ENCODE measurements at places on chromosomes 4 and X.

DNA sequence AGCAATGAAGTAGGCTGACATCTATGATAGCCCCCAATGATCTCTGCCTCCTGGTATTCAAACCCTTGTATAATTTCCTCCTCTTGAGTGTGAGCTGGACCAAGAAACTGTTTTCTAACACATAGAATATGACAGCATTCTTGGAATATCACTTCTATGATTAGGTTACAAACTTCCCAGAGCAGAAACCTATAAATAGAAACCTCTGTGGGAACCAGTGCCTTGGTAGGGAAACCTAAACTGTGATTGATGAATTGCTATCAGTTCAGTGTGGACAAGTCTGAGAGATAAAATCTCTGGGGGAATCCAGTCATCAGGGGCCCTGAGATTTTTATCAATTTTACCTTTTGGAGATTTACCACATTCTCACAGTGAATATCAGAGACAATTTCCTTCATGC lies 756.5 kb upstream of the AGA start:
- no peak for DNase-seq

DNA sequence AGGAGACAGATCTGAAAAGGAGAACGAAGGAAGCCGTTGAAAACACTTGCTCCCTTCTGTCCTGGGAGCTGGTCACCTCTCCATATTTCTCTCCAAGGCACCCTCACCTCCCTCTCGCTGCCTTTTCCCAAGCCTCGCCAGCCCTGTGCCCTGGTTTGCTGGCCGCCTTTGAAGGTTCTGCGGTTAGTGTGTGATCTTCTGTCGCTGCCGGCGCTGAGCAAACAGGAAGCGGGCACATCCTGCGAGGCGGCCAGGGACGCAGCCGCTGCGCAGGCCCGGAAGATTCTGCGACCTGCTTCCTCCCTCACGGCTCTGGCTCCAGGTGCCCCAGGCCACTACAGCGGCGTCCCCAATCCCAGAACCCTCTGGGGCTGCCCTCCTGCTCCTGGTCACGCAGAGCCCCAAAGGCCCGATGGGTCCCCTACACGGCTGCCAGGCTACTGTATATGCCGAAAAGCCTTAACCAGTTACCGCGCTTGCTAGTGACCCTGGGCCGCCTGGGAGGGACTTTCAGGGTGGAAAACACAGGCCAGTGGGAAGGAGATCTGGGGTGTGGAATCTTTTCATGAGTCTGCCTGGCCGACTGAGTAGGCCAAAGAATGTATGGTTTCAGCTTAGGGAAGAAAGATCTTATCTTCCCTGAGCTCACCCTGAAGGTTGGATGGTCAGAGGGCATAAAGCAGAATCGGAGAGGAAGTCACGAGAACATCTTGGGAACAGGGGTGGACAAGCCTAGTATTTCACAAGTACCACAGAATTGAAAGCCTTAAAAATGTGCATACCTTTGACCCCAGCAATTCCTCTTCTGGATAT lies 2.3 kb upstream of the SASH3 start:
- peak; percentile 89 for DNase-seq

GRCh38 chr4:111923786-111924185 lies 221.5 kb upstream of the FAM241A start:
- DNase-seq: no peak

GRCh38 chrX:45421806-45422205 lies 221.1 kb upstream of the DIPK2B start:
- no peak for DNase-seq

DNA sequence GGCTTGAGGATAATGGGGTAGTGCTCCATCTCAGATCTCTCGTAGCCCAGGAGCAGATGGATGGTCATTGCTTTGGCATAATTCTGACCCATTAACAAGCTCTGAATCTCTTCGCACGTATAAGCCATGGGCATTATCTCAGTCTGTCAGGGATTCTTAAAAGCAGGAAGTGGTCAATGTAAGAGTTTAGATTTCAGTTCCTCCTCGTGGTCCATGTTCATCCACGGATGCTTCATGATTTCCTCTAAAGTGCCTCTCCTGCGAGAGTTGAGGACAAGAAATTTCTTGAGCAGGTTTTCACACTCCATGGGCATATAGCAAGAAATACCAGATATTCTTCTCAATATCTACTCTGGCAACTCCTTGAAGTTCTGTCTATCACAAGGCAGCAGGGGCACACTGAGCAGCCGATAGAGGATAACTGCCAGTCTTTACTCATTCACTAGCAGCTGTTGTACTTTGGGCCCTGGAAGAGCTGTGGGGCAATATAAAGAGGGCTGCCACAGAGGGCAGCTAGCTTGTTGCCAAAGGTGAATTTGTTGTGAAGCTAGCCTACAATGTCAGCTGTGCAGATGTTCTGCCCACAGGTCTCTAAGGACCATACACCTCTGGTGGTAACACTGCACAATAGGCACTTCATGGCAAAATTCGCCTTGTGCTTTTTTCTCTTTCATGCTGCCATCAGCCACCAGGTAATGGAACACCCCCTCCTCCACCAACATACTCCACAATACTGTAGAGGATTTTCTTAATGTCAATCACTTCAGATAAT lies 52.0 kb upstream of the WDR17 start:
- DNase-seq: peak; percentile 11

DNA sequence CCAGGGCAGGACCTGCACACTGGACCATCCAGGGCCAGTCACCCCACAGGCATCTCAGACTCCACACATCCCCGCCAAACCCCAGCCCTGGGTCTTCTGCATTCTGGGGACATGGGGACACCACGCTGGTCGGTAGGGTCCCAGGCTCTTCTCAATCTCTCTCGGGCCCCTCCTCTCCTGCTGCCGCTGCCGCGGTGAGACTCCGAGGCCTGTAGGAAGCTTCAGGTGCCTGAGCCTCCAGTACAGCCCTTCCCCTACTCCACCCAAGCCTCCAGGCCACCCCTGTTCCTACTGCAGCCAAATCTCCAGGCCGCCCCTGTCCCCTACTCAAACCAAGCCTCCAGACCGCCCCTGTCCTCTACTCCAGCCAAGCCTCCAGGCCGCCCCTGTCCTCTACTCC lies 5.5 kb upstream of the ASMT start:
- no peak for DNase-seq

DNA sequence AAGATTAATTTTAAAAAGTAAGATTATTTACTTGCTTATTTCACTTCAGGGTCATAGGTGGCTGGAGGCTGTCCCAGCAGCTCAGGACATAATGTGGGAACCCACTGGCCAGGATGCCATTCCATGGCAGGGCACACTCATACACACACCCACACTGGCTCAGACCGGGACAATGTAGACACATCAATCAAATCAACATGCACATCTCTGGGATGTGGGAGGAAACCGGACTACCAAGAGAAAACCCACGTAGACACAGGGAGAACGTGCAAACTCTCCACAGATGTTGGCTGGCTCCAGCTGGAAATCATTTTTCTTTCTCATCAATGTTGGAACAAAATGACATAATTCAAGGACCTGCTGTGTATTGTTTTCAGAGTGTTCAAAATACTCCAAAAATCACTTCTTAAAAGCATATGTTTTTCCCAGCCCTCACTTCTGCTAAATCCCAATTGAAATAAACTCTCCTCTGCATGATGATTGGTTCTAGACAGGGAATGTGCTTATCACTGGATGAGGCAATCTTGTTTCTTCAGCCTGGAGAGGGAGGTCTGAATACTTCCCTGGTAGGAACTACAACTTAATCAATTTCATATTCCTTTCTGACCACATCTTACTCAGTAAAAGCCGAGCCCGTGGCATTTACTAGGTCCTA lies 18.6 kb upstream of the CPE start:
- no peak for DNase-seq

- DNase-seq: no peak
Measured at GRCh38 chrX:143634309-143634662, 1.6 kb downstream of the SLITRK4 start.

DNA sequence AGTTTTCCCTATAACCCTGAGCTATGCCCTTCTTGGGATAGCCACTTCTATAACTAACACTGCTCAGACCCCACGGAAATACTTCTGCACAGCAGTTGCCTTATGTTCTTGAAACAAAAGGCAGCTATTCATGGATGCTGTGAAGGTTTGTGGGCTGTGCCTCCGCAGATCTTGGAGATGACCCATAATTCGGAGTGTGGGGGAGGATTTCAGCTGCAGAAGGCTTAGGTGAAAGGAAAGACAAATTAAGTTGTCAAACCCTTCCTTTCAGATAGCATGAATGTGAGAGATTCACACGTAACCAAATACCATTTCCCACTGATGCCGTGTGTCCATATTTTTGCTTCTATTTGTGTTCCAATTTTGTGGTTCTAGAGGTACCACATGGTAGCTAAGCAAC lies 38.1 kb upstream of the NYX start:
- no peak for DNase-seq

- peak; percentile 75 for DNase-seq
Measured at GRCh38 chr4:15729910-15730533, 27.2 kb downstream of the BST1 start.

GRCh38 chr4:111890412-111890811 lies 254.8 kb upstream of the FAM241A start:
- no peak for DNase-seq

GRCh38 chr4:114911111-114911510 lies 202.3 kb downstream of the NDST4 start:
- no peak for DNase-seq

DNA sequence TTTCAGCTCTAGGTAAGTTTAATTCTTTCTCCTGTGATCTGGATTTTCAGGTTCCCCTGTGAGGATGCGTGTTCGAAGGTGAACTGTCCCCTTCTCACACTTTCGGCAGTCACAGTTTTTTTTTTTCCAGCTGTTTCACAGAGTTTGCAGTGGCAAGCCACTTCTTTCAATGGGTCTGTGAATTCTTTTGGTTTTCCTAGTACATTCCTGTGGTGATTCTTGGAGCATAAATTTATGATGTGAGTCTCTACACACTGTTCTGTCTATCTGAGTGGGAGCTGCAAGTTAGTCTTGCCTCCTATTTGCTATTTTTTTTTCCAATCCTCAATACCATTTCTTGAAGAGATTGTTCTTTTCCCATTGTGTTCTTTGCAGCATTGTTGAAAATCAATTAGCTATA lies 595.5 kb downstream of the RAPGEF2 start:
- no peak for DNase-seq

DNA sequence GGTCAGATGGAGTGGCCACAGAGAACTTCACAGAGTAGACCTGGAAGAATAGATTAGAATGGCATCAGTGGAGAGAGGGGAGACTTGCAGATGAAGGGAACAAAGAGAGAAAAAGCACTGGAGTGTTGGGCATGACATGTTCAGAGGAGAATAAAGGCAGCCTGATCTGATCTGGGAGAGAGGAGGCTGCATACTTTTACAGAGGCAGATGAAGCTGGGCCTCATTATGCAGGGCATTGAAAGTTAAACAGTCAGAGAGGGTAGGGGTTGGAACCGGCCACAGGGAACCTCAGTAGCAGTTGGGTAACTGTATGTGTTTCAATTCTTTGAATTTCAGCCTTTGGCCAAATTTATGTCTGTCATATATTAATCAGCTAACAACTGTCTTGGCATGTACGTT lies 61.2 kb downstream of the SH3BGRL start:
- DNase-seq: no peak

GRCh38 chrX:8627796-8628195 lies 104.1 kb downstream of the ANOS1 start:
- DNase-seq: peak; percentile 57

DNA sequence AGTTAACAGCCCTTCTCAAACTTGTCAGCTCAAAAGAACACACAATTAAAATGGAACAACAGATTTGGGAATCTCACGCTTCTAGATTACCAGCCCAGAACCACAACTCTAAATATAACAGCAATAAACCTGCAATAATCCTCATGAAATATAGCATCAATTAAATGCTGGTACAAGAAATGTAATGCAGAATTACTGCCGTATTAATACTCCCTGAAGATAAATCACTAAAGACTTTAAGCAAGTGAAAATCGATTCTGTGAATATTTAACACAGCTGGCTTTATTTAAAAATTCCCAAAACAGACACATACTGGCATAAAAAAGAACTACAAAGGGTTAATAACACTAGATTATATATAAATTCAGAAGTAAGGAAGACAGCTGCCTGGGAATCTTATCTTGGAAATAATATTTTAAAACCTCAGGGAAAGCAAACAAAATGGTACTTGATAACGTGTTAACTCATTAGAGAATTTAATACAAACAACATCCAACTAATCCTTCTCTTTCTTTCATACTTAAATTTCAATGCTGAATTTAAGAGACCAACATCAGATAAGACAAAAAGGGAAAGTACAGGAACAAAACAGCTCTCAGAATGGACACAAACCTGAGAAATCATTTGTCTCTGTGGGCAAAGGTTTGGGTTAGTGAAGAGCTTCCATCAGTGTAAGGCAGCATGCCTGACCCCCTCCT lies 34.7 kb downstream of the APBB2 start:
- no peak for DNase-seq

- DNase-seq: no peak
Measured at GRCh38 chr4:84644087-84644486, 61.2 kb downstream of the CDS1 start.

- DNase-seq: peak; percentile 50
Measured at GRCh38 chr4:140049849-140050637, 103.9 kb downstream of the MAML3 start.

GRCh38 chr4:55069248-55069647 lies 56.1 kb downstream of the KDR start:
- DNase-seq: no peak

- peak; percentile 91 for DNase-seq
Measured at GRCh38 chrX:45769761-45770582, 569.3 kb upstream of the DIPK2B start.

GRCh38 chr4:133136833-133137232 lies 12.3 kb upstream of the PCDH10 start:
- DNase-seq: no peak

DNA sequence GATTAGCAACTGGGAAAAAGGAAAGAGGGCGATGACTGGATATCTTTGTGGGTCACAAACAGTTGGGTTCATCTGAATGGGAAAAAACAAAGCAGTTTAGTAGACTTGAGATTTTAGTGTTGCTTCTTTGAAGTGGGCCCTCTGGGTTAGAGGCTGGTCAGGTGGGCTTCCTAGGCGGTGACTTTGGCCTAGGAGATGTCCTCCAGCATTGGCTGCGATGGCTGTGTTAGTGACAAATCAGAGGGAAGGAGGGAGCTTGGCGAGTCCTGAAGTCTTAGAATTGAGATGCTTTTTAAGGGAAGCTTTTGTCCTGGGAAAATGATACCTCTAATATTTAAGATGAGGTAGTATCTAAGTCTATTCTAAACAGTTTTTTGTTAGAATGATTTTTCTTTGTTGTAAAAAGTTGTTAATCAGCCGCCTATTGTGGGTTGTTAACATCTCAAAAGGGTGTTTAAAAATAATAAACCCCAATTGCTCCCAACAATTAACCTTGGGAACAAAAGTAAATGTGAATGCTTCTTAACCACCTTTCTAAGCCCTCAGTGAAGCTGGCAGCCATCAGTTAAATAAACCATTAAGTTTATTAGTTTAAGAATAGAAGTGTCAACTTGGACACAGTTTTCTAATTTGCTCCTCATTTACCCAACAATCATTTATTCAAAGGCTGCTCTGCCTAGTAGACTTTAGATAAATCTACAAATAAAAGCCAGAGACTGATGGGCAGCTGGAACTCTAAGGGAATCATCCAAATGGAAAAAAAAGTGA lies 31.7 kb downstream of the DLG3 start:
- DNase-seq: no peak

GRCh38 chrX:123740536-123740935 lies 7.7 kb upstream of the THOC2 start:
- no peak for DNase-seq

GRCh38 chr4:181661923-181662322 lies 581.3 kb upstream of the TENM3 start:
- no peak for DNase-seq

Data from NB4 (cell line).